Nucleus accumbens (tissue), 56 donors: ENCODE measurements at places on chromosomes 1 and 21.

- no peak for DNase-seq
Observed at GRCh38 chr1:68081775-68082283, 31.4 kb upstream of the DIRAS3 start.

GRCh38 chr1:26338670-26339069 lies 15.3 kb downstream of the CRYBG2 start:
- DNase-seq: no peak

GRCh38 chr1:221439747-221440501 lies 302.0 kb downstream of the DUSP10 start:
- no peak for DNase-seq

- no peak for DNase-seq
Observed at GRCh38 chr1:81605023-81605422, 195.7 kb upstream of the ADGRL2 start.
